ENCODE measurements at places on chromosomes 5 and 9.

DNA sequence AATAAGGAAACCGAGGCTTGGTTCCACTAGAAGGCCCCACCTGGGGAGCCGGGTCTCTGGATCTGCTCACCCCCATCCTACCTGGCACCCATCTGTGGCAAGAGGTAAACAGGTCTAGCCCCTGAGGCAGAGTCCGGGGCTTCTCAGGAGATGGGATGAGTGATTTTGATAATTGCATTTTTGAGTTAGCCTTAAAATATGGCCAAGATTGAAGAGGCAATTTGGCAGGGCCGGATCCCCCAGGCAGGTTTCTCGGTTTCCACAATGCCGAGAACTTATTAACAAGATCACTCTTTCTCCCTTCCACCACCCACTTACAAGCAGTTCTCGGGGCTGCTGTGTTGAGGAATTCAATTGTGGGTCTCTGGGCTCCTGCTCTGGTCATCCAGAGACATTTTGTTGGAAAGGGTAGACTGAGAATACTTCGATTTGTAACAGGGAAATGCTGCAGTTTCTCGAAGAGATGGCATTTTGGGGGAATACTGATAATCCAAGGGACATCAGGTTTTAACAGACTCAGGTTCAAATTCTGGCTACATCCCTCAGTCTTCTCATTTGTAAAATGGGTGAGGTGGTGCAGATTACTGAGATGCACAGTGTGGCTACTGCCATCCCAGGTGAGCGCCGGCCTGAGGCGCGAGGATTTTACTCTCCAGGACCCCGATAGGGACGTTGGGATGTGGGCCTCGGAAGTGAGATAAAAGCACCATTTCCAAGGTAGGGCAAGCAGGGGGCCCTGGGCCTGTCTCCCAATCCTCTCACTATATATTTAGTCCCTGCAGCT, 194.2 kb downstream of the CDK5RAP2 start:
- DNase-seq: no peak
- no peaks in the 10 kb centered on the region for H3K27me3 ChIP-seq
- no peaks in the 10 kb centered on the region for H3K36me3 ChIP-seq
- H3K27ac ChIP-seq: peak overlapping the region; percentile 36
- peaks cover 28% of the 10 kb centered on the region for H3K4me1 ChIP-seq
- no peak overlapping the region for H3K4me3 ChIP-seq

DNA sequence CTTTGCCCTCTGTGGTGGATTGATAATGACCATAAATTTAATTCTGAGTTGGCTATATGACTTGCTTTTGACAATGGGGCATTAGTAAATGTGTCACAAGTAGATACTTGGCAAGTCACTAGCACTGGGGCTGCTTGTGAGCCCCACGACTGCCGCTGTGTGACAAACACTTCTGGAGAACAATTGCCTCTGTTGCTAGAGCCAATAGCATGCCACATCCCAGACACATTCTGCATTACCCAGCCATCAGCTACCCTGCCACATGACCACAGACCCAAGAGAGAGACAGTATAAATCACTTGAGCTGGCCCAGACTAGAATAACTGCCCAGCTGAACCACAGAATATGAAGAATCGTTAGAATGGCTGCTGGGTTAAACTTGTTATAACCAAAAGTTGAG, 753.2 kb upstream of the DMAC1 start:
- no peak overlapping the region for H3K27ac ChIP-seq
- no peak overlapping the region for H3K4me3 ChIP-seq
- H3K4me1 ChIP-seq: no peaks in the 10 kb centered on the region

- no peak overlapping the region for H3K27ac ChIP-seq
- no peak for DNase-seq
- H3K36me3 ChIP-seq: no peaks in the 10 kb centered on the region
- no peaks in the 10 kb centered on the region for H3K27me3 ChIP-seq
- no peak overlapping the region for H3K4me3 ChIP-seq
Observed at GRCh38 chr5:107378218-107378899, 292.4 kb downstream of the EFNA5 start.

GRCh38 chr9:136494531-136495215, 11.8 kb upstream of the SEC16A start:
- no peak overlapping the region for H3K27ac ChIP-seq
- H3K27me3 ChIP-seq: no peaks in the 10 kb centered on the region
- no peaks in the 10 kb centered on the region for H3K4me1 ChIP-seq
- H3K36me3 ChIP-seq: no peaks in the 10 kb centered on the region

DNA sequence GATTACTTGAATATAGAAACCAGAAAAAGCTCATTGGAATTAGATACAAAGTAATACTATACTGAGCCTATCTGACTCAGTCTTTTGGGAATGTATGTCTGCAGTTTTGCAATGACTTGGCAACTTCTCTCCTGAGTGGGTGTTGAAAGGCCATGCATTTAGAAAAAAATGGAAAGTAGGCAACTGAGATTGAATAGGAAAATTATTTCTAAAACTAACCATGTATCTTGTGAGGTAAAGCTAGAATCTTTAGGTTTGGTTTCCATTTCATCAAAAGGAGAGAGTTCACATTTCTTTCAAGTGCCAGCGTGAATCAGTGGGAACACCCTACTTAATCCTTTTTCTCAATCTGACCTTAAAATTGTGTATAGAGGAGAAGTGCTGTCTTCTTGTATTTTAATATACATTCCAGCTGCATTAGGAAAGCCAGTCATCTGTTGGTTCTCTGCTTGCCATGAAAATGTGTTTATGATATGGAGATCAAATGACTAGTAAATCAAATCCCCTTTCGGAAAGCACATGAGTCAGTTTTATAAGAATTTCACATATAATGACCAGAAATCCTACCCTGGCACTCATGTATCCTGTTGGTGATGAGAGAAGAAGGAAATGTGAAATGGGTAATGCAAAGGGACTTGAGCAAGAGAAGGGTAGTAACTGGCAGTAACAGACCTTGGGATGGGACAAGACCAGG, 30.4 kb downstream of the NFX1 start:
- H3K4me3 ChIP-seq: no peak overlapping the region
- DNase-seq: peak; percentile 37
- H3K4me1 ChIP-seq: peaks cover 9% of the 10 kb centered on the region
- no peaks in the 10 kb centered on the region for H3K27me3 ChIP-seq
- H3K36me3 ChIP-seq: no peaks in the 10 kb centered on the region

DNA sequence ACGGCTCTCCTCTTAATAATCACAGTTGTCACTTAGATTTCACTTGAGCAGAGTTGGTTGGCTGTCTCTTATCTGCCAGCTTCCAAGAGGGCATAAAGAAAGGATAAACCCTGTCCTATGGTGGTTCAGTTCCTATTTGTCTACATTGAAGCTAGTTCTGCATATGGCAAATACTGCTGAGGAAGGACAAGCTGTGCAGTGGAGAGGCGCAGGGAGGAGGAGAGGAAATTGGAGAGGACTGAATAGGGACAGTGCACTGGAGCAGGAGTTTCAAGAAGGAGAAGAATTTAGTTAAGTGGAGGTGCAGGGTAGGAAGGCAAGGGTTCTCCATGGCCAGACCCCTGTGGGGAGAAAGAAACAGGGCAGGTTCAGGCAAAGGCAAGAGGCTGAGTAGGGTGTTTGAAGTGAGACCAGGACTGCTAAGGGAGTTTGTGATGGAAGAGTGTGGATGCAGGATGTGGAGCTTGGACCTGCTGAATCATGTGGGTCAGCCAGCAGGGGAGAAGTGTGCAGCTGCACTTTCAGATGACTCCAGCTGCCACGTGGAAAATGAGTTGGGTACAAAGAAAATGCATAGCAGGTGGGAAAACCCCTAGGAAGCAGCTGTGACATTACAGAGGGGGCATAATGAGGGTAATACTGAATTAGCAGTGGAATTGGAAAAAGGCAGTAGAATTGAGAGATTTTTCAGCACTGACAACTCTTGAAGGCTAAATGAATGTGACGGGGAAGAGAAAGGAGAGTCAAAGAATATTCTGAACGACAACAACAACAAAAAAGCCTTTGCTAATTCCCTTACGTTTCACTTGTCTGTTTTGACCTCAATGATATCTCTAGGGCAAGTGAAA, 66.8 kb downstream of the MAMDC2 start:
- peak overlapping the region; percentile 68 for H3K27ac ChIP-seq
- DNase-seq: no peak
- no peaks in the 10 kb centered on the region for H3K36me3 ChIP-seq

GRCh38 chr5:52065182-52065581, 681.9 kb downstream of the ISL1 start:
- no peak overlapping the region for H3K27ac ChIP-seq
- no peaks in the 10 kb centered on the region for H3K27me3 ChIP-seq
- no peak overlapping the region for H3K4me3 ChIP-seq
- no peaks in the 10 kb centered on the region for H3K4me1 ChIP-seq
- H3K36me3 ChIP-seq: no peaks in the 10 kb centered on the region

DNA sequence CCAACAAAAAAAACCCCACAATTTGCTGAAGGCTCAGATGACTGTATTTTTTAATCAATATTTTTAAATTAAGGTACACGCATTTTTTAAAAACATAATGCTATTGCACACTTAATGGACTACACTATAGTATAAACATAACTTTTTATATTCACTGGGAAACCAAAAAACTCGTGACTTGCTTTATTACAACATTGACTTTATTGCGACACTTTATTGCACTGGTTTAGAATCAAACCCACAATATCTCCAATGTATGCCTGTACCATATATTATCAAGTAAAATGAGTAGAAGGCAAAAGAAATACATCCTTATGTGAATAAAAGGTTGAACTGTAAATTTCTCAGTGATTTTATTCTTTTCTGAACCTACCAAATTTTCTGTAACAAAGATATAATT, 53.7 kb downstream of the RICTOR start:
- no peaks in the 10 kb centered on the region for H3K27me3 ChIP-seq
- no peak overlapping the region for H3K4me3 ChIP-seq
- no peak for DNase-seq
- no peaks in the 10 kb centered on the region for H3K36me3 ChIP-seq
- H3K27ac ChIP-seq: no peak overlapping the region
